ENCODE measurements at places on chromosomes 2 and 18.

DNA sequence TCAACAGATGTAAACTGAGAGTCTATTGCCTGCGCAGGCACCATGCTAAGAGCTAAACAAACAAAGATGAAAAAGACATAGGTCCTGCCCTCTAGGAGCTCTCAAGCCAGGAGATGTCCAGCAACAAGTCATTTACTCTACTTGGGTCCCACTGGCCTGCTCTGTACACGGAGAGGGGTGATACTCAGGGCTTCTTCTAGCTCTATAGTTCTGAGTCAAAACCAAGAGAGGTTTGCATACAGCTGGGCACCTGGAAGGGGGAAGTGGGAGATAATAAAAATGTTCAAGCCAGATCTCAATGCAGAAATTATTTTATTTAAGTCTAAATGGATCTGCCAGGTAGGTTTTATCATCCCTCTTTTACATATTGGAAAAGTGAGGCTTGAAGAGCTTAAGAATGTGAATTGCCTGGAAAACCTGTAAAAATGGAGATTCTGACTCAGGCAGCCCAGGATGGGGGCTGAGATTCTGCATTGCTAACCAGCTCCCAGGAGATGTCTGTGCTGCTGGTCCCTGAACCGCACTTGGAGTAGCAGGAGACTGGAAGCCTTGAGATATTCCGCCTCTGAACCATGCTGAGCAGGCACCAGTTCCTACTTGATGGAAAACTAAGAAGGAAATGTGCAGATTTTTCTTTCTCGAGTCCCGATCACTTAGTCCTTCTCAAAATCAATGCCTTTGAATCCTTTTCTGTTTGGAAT, 201.1 kb downstream of the PRKCE start:
- H3K27ac ChIP-seq, result no peak overlapping the region
- H3K36me3 ChIP-seq, result no peaks in the 10 kb centered on the region
- no peaks in the 10 kb centered on the region for H3K4me1 ChIP-seq
- DNase-seq, result no peak

- no peak overlapping the region for H3K4me3 ChIP-seq
- H3K27ac ChIP-seq, result peak overlapping the region; percentile 72
Observed at GRCh38 chr18:75869162-75869561, 441.7 kb upstream of the SMIM21 start.

DNA sequence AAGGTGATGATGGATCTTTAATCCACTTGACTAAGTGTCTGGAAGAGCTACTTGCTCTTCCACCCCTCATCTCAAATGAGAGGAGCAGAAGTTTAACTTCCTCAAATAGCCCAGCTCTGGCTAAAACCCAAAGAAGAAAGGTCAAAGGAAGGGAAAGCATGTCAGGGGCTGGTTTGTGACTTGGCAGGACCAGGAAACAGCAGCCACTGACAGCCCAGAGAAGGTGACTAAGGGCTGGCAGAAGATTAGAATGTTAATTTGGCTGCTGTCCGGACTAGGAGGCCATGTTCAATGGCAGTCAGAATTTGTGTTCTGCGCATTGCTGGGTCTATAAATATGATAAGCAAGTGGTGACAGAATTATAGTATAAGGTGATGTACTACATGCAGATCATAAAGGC, 386.2 kb downstream of the SETBP1 start:
- H3K4me1 ChIP-seq, result no peaks in the 10 kb centered on the region
- H3K4me3 ChIP-seq, result no peak overlapping the region
- H3K36me3 ChIP-seq, result peaks cover 19% of the 10 kb centered on the region
- no peak overlapping the region for H3K27ac ChIP-seq

DNA sequence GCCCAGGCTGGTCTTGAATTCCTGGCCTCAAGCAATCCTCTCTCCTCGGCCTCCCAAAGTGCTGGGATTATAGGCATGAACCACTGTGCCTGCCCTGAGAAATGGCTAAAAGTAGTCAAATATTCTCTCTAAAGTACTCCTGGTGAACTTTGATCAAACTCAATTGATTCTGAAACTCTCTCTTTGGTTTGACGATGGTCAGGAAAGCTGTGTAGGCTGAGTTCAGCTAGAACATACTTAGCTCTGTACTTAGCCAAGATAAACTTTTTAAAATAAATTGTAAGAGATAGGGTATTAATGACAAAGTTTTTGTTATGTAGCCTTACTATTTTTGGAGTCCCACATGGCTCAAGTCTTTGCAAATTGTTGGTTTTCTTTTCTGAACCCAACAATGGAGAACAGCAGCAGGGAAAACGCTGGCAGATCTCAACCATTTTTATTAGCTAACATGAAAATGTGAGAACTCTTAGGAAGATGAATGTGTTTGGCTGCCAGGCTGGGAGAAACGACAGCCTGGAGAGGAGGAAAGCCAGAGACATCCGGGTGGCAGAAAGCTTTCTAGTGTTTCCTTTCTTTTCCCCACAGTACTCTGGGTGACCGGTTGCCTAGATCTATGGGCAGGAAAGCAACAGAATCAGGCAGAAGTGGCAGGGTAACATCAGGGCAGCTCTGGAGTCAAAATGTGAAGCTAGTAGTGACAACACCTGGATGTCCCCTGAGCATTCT, 193.0 kb upstream of the LHCGR start:
- no peaks in the 10 kb centered on the region for H3K4me1 ChIP-seq
- DNase-seq, result no peak
- H3K27me3 ChIP-seq, result no peaks in the 10 kb centered on the region
- H3K27ac ChIP-seq, result no peak overlapping the region
- no peaks in the 10 kb centered on the region for H3K36me3 ChIP-seq

DNA sequence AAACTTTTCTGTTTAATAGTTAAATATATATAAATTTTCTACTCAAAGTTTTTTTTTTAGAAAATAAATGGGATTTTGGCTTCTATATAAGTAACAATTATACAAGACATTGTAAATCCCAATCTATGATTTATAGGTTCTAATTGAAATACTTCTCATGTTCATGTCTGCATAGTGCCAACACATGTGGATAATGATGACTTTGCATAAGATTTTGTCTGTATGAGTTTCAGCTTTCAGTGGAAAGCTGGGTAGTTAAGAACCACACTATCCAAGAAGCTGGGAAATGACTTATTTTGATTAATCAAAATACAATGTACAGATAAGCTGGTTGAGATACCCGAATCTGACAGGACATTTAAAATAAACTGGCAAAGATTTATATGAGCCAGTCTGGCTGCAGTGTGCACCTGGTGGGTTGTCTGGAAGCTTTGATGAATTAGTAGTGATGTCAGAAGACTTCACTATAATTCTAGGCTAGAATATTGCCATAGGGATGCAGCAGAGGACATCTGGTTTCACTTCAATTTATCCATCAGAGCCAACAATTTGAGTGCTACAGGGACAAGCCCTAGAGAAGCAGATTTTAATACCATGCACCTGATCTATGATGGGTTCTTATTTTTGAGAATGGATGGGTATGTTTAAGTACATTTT, 45.4 kb downstream of the EML6 start:
- no peaks in the 10 kb centered on the region for H3K27me3 ChIP-seq
- H3K27ac ChIP-seq, result no peak overlapping the region
- H3K36me3 ChIP-seq, result no peaks in the 10 kb centered on the region
- H3K4me1 ChIP-seq, result no peaks in the 10 kb centered on the region
- no peak overlapping the region for H3K4me3 ChIP-seq
- DNase-seq, result no peak

GRCh38 chr2:150466741-150467620, 20.5 kb downstream of the RND3 start:
- H3K4me3 ChIP-seq, result peak overlapping the region; percentile 26

- H3K4me1 ChIP-seq, result no peaks in the 10 kb centered on the region
- DNase-seq, result no peak
- peak overlapping the region; percentile 68 for H3K4me3 ChIP-seq
- peaks cover 4% of the 10 kb centered on the region for H3K36me3 ChIP-seq
- peak overlapping the region; percentile 83 for H3K27ac ChIP-seq
Observed at GRCh38 chr2:66439812-66440542, 5.1 kb downstream of the MEIS1 start.

- no peaks in the 10 kb centered on the region for H3K27me3 ChIP-seq
- H3K4me1 ChIP-seq, result peaks cover 22% of the 10 kb centered on the region
- no peak overlapping the region for H3K27ac ChIP-seq
- H3K4me3 ChIP-seq, result no peak overlapping the region
- no peaks in the 10 kb centered on the region for H3K36me3 ChIP-seq
Observed at GRCh38 chr2:109256921-109257320, 127.9 kb downstream of the SH3RF3 start.

DNA sequence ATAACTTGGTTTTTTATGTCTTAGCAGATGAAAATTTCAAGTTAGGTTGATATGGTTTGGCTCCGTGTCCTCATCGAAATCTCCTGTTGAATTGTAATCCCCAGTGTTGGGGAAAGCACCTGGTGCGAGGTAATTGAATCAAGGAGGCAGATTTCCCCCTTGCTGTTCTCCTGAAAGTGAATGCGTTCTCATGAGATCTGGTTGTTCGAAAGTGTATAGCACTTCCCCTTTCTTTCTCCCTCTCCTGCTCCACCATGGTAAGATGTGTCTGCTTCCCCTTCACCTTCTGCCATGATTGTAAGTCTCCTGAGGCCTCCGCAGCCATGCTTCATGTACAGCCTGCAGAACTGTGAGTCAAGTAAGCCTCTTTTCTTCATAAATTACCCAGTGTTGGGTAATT, 242.1 kb upstream of the TNP1 start:
- no peak for DNase-seq
- H3K27ac ChIP-seq, result peak overlapping the region; percentile 80
- no peaks in the 10 kb centered on the region for H3K36me3 ChIP-seq
- peaks cover 18% of the 10 kb centered on the region for H3K4me1 ChIP-seq

GRCh38 chr2:31300309-31300708, 66.4 kb downstream of the EHD3 start:
- H3K27me3 ChIP-seq, result no peaks in the 10 kb centered on the region
- no peak overlapping the region for H3K4me3 ChIP-seq
- H3K4me1 ChIP-seq, result peaks cover 30% of the 10 kb centered on the region
- DNase-seq, result no peak
- no peaks in the 10 kb centered on the region for H3K36me3 ChIP-seq
- no peak overlapping the region for H3K27ac ChIP-seq

DNA sequence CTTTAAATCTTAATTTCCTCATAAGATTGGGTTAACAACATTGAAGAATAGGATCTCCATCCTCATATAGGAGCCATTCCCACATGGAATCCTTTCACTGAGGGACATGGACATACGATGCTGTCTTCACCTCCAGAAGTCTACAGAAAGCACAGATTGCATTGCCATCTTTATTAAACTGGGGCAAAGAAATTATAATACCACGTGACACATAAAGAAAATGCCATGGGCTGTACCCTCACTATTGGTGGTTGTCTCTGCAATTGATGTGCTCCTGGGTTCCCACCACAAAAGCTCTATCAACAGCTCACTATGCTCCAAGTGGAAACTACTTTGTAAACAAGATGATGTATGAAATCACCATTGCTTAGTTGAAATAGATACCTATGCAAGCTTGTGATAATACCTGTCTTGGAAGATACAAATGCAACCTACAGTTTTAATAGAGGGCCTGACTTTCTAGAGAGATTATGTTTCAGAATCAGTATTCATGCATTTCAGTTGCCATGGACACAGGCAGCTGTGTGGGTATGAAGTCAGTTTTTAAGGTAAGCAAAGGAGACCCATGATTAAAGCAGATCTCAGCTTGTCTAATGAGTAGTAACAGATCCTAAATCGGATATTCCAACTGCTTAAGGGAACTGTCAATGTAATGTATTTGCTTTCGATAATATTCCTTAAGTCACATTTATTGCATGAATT, 337.0 kb downstream of the RAD51AP2 start:
- no peaks in the 10 kb centered on the region for H3K4me1 ChIP-seq
- H3K27me3 ChIP-seq, result no peaks in the 10 kb centered on the region
- no peaks in the 10 kb centered on the region for H3K36me3 ChIP-seq
- DNase-seq, result no peak
- H3K27ac ChIP-seq, result no peak overlapping the region

- no peak for DNase-seq
- H3K4me3 ChIP-seq, result no peak overlapping the region
- peaks cover 17% of the 10 kb centered on the region for H3K4me1 ChIP-seq
- H3K27ac ChIP-seq, result peak overlapping the region; percentile 62
- H3K36me3 ChIP-seq, result no peaks in the 10 kb centered on the region
Observed at GRCh38 chr2:54038835-54039234, 68.0 kb upstream of the PSME4 start.

- no peaks in the 10 kb centered on the region for H3K36me3 ChIP-seq
- H3K4me3 ChIP-seq, result no peak overlapping the region
Observed at GRCh38 chr2:98501223-98501622, 56.6 kb downstream of the INPP4A start.

DNA sequence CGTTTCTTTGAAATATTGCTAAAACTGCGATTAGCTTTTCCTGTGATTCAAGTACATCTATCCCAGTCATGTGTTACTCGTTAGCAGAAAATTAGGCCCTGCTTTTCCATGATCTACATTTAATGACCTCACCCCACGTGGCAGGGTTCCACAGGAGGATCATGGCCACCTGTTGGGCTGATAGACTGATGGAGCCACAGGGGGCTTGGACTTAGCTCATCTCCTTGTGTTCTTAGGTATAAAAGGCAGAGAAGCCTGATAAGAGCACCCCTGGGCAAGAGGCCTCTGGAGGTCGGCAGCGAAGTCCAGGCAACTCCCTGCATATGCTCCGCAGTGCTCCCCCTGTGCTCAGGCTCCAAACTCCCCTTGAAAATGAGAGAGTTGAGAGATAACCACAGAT, 12.9 kb downstream of the FZD7 start:
- no peaks in the 10 kb centered on the region for H3K36me3 ChIP-seq
- H3K27ac ChIP-seq, result no peak overlapping the region
- H3K27me3 ChIP-seq, result no peaks in the 10 kb centered on the region
- DNase-seq, result no peak

Data from tibial artery (tissue), 4 donors.